Skeletal muscle cell (primary cell): ENCODE measurements at places on chromosomes 12 and 14.

DNA sequence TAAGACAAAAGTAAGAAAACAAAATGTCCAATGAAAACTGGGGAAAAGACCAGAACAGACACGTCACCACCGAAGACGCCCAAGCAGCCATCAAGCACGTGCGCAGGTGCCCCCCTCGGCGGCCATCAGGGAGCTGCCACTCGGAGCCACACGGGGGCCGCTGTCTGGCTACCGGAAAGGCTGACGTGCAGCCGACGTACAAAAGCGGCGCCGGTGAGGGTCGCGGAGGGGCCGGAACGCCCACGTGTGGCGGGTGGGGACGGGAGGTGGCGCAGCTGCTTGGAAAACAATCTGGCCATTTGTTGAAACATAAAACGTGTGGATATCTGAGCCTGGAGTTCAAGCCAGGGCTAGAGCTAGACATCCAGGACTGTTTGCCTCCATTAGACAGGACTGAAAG, 60.7 kb downstream of the GALNT9 start:
- DNase-seq: no peak

GRCh38 chr12:81644503-81644902, 114.6 kb downstream of the PPFIA2 start:
- peak; percentile 7 for DNase-seq

DNA sequence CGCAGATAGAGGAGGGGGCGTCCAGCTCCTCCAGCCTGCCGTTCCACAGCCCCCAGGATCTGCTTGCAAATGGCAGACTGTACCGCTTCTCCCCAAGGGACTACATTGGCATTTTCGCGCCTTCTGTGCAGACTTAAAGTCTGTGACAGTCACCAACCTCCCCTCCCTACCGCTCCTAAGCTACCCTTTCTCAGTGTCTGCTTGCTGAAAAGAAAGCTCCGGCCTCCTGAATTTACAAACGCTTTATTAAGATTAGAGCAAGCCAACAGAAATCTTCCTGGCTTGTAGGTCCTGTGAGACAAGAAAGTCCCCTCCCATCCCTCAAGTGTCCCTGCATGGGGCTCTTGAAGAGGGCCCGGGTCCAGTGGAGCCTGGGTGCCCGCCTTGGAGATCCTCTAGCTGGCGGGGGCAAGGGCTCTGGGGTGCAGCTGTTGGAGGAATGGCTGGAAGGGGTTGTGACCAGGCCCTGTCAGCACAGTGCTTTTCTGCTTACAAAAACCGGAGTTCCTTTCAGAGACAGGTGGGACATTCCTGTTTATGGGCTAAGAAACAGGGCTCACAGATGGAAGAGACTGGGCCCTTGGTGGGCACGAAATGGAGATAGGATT, 2.8 kb upstream of the DLK1 start:
- no peak for DNase-seq

GRCh38 chr12:108324351-108325017, 14.6 kb downstream of the CMKLR1 start:
- DNase-seq: no peak

- no peak for DNase-seq
Observed at GRCh38 chr14:101961011-101961721, 3.2 kb upstream of the DYNC1H1 start.

DNA sequence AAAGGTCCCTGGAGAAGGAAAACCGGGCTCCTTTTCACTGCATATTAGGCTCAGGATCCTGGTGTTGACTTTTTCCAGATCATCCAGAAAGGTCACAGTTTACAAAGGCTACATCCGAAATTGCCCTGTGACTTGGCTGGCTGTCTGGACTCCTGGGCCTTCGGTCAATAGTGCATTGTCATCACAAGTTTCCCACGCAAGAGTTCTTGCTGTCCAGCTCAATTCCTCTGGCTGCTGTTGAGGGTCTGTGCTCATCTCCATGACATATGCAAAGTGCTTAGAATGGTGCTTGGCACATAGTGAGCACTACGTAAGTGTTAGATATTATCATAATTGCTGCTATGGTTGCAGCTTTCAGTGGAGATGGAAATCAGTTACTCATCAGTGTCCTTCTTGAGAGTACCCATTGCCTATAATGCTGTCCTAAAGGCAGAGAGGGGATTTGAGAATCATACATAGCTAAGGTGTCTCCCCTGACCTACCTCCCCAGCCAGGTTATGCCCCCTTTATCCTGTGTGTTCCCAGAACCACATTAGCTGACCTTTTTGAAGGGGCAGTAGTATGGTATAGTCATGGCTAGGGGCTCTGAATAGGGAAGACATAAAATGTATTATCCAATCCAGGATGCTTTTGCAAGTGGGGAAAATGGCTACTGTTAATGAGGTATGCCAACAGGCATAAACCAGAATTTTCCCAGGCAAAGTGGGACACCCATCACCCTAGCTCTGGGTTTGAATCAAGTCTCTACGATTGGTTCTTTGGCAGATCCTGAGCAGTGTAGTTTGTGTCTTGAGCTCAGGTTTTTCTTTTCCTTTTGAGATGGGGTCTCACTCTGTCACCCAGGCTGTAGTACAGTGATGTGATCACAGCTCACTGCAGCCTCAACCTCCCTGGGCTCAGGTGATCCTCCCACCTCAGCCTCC, 132.0 kb upstream of the CCND2 start:
- no peak for DNase-seq

GRCh38 chr14:72254937-72255472, 322.8 kb downstream of the RGS6 start:
- no peak for DNase-seq

GRCh38 chr12:96236221-96236822, 42.1 kb downstream of the ELK3 start:
- no peak for DNase-seq

GRCh38 chr14:76643887-76644286, 117.4 kb upstream of the VASH1 start:
- DNase-seq: no peak

- no peak for DNase-seq
Observed at GRCh38 chr14:73323896-73324399, 86.6 kb downstream of the PAPLN start.

DNA sequence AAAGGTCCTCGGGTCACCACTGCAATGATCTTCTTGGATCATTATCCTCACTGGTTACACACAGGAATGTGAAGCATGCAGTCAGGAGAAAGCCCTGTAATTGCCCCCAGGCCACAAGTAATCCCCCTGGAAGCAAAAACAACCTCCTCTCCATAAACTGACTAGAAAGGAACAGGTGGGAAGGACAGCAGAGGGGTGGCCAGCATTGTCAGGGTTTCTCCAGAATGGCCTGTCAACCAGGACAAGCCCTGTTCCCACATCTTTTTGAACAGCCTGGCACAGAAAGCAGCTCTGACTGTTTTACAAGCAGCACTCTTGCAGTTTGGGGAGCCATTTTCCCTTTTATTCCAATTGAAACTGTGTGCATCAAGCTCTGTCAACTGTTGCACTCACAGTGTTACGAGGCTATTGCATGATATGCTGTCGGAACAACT, 36.1 kb downstream of the TMCC3 start:
- DNase-seq: peak; percentile 62

GRCh38 chr12:88763536-88764100, 183.3 kb upstream of the KITLG start:
- DNase-seq: no peak

- DNase-seq: no peak
Observed at GRCh38 chr14:65408113-65408512, 4.4 kb upstream of the FUT8 start.

GRCh38 chr12:52920937-52921336, 16.1 kb upstream of the KRT8 start:
- DNase-seq: no peak

DNA sequence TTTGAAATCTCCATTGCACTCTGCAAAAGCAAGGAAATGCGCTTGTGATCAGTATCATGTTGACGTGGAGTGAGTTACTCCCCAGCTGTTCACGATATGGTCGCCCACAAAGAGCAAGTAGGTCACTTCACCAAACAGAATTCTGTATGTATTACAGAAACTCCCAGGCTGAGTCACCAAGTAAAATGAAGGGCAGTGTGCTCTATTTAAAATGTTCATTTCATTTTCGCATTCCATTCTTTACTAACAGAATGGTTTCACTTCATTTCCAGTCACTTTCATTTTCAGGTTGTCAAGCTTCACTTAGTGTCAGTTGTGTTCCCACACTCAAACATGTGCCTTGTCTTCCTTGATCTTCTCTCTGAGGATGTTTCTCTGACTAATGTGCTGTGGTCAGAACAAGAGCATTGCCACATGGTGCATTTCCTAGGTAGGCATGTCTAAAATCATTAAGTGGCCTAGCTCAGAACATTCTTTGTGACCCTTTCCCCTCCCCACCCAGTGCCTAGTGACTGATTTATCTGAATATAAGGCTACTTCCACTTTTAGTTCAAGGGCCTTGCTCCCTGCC, 391.2 kb downstream of the RAD51B start:
- DNase-seq: peak; percentile 87

DNA sequence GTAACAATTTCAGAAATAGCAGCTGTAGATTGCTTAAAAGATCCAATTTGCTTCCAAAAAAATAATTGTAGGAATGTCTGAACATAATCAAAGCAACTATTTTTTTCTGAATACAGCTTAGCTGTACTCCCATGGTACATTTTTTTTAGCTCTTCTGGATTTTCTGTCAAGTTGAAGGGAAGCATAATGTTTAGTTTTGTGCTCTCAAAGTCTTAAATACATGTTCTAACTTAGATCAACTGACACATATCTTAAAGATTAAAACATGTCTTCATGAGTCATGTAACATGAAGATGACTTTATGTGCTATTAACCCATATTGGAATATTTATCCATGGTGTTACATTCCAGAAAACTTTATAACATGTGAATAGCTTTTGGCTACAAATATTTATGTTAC, 255.7 kb downstream of the BTG1 start:
- DNase-seq: no peak

DNA sequence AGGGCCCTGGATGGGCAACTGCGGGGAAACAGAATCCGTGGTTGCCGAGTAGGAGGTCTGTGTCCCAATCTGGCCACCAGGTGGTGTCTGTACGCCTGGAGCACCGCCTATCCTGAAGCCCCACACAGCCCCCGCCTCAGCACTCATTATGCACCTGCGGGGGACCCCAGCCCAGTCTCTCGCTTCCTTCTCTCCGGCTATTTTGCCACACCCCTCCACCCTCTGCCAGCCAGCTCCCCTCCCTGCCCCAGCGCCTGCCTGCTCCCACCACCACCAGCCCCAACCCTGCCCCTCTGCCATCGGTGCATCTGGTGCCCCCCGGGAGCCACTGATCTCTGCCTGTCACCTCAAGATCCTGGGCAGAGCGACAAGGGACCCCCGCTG, 2.2 kb upstream of the NXPH4 start:
- no peak for DNase-seq

DNA sequence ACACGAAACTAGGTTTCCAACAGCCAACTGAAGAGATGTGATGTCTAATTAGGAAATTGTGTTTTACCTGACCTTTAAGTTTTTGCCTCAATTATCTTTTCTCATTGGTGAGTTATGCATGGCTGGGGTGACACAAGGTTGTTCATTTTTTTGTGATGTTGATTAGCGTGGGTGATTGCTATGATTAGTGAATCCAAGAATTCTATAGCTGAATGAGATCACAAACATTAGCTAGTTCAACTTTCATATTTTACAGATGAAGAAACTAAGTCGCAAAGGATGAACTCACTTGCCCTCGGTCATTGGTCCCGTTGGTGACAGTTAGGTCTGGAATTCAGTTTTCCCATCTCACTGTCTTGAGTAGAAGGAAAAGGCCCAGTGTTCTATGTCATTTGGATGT, 32.6 kb upstream of the LMNTD1 start:
- no peak for DNase-seq

DNA sequence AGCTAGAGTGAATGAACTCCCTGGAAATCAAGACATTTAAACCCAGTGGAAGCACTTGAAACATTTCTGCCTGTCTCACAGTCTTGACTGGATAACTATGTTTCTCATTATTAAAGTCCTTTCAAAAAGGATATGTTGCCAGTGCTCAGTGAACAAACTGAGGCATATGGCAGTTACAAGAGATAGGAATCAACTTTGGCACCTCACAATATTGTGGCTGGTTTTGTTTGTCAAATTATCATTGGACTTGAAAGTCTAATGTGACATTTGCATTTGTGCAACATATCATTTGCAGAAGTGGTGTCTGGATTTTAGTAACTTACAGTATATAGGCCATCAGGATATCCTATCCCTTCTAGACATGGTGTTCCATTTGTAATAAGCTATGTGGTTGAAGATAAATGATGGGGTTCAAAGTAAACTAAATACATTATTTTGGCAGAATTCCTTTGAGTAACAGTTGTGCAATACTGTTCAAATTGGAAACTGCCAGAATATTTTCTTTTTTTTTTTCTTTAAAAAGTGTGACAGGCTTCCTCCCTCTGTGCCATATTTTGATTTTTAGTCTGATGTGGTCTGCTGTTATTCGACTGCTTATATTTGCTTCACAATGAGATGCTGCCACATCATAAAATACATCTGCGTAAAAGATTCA, 927.7 kb downstream of the FLRT2 start:
- DNase-seq: no peak

DNA sequence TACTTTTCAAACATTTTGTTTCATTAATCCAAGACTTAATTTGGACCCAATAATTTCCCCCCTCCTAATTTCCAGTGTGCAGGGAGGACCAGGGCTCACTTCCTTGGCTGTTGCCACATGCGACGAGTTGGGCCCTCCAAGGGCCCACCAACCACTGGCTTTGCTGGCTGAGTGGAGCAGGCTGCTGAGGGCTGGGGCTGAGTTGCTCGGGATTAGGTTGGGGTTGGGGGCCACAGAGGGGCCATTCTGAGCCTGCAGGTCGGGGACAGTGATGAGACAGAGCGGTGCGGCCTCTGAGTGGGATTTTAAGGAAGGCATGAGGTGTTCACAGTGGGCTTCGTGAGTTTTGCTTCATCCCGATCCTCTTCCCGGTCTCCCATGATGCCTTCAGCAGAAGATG, 6.1 kb upstream of the TRAF3 start:
- no peak for DNase-seq

DNA sequence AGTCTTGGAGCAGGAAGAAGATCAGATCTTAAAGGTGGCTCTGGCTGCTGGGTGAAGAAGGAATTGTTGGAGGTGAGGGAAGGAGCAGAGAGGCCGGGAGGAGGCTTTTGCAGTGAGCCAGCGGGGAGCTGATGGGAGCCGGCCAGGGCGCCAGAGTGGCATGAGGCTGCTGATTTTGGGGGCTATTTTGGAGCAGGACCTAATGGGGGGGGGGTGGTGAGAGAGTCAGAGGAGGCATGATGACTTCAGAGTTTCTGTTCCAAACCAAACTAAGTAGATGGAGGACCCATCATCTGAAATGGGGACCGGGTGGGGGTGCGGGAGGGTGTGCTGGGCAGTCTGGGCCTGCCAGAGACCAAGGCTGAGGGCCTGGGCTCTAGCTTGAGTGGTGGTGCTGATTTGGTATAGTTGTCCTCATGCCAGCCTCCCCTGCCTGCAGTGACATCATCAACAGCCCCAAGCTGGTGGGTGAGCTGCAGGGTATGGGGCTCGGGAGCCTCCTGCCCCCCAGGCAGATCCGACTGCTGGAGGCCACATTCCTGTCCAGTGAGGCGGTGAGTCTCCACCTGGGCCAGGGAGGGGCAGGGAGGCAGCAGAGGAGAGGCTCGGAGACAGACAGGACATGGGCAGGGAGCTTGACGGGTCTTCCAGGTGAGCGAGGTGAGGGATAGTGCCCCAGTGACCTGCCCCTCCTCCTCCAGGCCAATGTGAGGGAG, 6.2 kb downstream of the TNFAIP2 start:
- no peak for DNase-seq
